Stimulated activated CD4-positive, alpha-beta T cell treated with anti-CD3 and anti-CD28 coated beads, Interleukin-2, amount 100 ng/mL, for 48 hours (primary cell): ENCODE measurements at places on chromosomes 5 and 9.

DNA sequence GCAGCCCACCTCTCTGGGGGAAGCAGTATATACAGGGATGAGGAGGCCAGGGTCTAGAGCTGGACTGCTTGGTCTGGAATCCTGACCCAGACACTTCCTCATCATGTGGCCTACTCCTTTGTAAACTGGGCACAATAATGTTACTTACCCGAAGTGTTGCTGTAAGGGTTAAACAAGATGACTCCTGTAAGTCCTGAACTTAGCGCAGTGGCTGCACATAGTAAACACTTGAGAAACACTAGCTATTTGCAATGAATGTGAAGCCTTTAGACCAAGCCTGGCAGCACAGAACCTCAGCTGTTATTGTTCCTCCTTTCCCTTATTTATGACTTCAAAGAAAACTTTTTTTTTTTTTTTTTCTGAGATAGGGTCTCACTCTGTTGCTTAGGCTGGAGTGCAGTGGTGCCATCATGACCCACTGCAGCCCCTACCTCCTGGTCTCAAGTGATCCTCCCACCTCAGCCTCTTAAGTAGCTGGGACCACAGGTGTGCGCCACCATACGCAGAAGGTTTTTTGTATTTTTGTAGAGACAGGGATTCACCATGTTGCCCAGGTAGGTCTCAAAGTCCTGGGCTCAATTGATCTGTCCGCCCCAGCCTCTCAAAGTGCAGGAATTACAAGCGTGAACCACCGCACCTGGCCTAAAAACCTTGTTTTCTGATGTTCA lies 96.2 kb upstream of the IL6ST start:
- DNase-seq: no peak

- DNase-seq: no peak
Measured at GRCh38 chr5:67052034-67052433, 144.6 kb downstream of the CD180 start.

GRCh38 chr5:20445326-20445860 lies 457.4 kb upstream of the CDH18 start:
- no peak for DNase-seq

DNA sequence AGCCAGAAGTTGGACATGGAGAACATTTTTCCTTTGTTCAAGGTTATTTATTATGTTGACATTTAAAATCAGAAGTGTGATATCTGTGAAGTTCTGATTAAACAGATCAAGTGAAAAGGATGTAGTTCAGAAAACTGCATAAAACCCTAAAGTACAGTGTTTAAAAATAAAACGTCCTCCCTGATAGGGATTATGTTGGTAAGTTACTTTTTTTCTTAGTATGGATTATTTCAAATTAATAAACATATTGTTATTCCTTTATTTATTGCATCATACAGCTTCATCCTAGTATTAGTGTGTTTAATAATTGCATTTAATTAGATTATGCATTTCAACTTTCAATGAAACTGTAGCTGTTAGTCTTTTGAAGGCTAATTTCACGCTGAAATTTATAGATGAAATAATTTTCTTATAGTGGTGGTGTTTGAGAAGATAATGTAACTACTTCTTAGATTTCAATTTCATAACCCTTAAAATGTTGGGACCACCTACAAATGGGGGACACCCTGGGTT lies 157.9 kb upstream of the DMRT1 start:
- no peak for DNase-seq

DNA sequence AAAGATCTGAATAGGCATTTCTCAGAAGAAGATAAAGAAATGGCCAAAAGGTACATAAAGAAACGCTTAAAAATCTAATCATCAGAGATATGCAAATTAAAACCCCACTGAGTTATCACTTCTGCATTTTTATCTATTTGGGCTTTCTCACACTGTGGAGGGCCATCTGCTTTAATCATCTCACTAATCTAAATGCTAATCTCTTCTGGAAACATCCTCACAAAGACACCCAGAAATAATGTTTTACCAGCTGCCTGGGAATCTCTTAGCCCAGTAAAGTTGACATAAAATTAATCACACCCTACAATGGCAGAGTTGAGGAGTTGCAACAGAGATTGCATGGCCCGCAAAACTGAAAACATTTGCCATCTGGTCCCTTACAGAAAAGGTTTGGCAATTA lies 407.9 kb upstream of the CYLC2 start:
- DNase-seq: no peak
